Activated naive CD4-positive, alpha-beta T cell treated with anti-CD3 and anti-CD28 coated beads, Interleukin-2, amount 50 U/mL, for 16 hours (primary cell): ENCODE measurements at places on chromosomes 2 and 18.

DNA sequence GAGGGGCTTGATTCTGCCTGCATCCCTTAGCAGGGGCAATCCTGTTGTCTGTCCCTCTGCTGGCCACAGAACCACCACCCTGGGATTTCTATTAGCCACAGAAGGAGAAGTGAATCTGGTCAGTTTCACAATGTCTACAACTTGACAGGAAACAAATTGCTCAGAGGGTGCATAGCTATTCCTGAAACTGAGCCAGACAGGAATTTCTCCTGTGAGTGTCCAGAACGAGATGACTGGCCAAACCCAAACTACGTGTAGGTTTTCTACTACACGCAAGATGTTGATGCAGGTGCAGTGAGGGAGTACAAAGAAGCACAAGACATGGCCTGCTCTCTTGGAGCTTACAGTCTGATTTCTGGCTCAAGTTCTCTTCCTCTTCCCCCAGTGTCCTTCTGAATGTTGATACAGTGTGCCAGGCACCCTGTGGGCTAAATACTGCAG lies 201.9 kb downstream of the CLIP4 start:
- DNase-seq, result no peak

DNA sequence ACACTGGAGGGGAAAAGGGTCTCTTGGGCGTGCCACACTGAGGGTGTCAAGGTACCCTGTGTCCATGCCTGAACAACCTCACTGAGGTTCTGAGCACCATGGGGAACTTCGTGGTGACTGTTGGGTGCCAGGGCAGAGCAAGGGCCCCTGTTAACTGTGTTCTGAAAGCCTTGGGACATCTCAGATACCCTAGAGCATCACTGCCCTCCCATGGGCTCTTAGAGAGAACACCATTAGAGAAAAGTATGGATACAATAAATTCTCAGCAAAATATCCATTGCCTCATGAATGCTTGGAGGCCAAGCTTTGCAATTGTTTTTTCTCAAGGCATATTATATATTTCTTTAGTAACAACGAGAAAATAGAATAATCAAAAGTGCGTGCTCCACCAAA lies 488.5 kb upstream of the NRP2 start:
- no peak for DNase-seq

GRCh38 chr2:171999161-171999560 lies 592 bp upstream of the METAP1D start:
- no peak for DNase-seq

DNA sequence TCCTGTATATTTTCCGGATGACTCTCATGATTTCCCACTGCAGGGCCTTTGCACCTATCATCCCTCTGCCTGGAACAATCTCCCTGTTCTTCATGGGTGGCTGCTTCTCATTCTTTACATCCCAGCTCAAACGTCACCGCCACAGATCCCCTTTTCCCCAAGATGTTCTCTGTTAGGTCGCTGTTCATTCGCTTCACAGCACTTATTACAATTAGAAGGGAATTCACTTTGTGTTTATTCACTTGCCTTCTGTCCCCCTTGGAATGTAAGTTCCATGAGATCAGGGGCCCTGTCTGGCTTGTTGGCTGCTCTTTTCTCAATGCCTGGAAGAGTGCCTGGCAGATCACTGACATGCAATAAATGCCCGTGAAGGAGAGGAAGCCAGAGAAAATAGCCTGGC lies 106.7 kb downstream of the FOXI3 start:
- DNase-seq, result no peak

DNA sequence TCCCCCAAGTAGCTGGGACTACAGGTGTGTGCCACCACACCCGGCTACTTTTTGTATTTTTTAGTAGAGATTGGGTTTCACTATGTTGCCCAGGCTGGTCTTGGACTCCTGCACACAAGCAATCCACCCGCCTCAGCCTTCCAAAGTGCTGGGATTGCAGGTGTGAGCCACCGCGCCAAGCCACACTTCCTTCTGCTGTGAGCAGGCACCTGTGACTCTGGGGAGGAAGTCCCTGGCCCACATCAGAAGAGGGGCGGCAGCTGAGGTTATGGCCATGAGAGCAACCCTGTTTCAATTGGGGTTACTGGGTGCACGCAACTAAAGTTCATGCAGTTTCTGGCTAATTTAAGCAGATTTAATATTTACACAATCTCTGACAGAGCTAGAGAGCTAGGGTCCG lies 91.0 kb downstream of the PLB1 start:
- peak; percentile 39 for DNase-seq

DNA sequence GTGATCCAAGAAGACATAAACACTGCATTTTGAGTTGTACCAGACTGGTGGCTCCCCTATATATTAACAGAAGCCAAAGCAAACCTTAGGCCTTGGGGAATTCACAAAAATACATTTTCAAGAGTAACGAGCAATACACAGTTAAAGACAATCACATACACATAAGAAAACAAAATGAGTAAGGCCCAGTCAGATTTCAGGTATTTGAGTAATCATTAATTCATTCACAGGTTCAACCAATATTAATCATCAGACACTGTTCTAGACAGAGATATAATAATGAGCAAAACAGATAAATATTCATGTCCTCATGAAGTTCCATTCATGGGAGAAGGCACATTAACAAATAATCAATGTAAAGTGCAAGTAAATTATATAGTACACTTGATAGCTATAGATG lies 9.6 kb downstream of the STPG4 start:
- no peak for DNase-seq

DNA sequence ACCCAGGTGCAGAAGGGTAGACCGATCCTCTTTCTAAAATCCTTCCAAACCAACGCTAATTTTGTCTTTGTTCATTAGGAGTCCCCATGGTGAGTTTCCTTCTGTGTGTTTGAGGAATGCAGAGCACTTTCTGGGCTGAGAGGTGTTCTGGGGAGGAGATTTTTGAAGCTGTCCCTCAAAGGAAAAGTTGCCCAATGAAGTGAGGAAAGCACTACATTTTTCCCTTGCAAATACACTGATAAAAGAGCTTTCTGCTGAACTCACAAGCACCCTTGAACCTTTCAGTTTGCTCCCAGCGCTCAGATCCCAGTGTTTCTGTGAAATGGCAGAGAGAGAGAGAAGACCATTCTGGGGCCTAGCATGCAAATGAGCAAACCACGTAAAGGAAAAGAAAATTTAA lies 299.6 kb upstream of the FANCL start:
- DNase-seq, result no peak

GRCh38 chr2:54601339-54601738 lies 122.1 kb upstream of the EML6 start:
- DNase-seq, result no peak

DNA sequence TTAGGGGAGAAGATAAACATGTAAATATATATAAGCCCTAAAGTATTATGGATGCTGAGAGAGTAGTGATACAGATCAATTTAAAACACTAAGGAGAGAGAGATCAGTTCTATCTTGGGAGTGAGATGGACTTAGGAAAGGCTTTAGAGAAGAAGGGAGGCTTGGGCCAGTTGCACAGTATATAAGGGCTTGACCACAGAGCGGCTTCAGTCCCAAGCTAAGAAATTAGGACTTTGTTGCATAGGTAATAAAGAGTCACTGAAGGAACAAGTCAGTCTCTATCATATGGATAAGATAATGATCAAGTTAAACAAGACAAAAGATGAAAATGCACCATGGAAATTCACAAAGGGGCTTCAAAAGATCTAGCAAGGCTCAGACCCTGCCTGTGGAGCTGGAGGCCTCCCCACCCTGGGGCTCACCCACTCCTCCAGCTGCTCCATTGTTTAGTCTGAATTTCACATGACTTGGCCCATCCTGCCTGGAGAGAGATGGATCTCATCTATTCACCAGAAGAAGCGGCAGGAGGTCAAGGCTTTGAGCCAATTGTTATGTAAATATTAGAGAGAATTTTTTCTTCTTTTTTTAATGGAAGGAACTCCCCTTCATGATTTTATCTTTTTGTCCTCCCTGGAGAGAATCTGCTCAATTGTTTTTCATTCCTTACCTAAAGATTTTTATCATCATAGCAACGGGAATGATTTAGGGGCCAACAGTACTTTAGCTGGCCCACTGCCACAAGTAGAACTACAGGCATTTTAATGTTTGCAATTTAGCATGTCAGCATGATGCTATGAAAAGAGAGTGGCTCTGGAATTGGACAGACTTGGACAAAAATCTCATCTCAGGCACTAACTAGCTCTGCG lies 44.0 kb downstream of the GYPC start:
- DNase-seq, result no peak

DNA sequence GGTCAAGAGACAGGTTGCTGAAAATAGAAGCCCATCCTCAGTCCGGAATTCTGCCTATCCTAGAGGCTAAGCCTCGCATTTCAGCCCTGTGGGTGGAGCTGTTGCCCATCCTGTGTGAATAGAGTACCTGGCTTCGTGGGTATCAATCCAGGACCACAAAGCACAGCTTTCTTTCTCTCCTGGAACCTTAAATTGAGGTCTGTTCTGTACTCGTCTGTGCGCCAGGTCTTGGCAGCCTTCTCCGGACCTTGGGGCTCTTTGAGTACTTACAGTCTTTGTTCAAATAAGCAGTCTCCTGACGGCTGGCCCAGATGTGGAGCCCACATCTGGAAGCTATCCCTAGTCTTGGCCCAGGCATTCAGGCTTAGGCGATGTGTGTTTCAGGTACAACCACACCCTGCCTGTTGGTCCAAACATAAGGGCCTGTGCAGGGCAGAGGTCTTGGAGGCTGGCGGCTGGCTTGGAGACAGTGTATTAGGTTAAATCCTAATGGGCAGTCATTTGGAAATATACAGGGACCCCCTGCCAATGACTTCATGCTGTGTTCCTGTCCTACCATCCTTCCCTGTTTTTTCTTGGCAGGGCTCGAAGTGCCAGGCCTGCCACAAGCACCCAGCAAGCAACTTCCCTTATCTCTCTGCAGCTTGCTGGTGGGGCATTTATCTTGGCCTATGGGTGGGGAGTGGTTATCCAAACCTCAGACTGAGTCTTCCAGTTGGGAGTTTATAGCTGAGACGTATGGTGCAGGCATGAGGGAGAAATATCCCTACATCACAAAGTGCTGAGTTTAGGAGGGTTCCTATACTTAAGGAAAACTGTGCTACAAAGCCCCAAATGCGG lies 294.1 kb downstream of the BCL2 start:
- no peak for DNase-seq

DNA sequence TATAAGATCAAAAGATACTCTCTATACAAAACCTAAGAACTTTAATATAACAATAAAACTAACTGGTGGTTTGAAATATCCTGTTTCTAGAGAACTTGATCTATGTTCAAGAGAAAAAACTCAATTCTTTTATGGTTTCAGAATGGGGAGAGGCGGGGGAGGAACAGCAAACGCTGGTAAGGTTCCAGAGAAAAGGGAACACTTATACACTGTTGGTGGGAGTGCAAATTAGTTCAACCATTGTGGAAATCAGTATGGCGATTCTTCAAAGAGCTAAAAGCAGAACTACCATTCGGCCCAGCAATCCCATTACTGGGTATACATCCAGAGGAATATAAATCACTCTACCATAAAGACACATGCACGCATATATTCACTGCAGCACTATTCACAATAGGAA lies 17.2 kb downstream of the FAM98A start:
- DNase-seq, result no peak

GRCh38 chr2:240628507-240628807 lies 3.2 kb downstream of the GPR35 start:
- peak; percentile 2 for DNase-seq

DNA sequence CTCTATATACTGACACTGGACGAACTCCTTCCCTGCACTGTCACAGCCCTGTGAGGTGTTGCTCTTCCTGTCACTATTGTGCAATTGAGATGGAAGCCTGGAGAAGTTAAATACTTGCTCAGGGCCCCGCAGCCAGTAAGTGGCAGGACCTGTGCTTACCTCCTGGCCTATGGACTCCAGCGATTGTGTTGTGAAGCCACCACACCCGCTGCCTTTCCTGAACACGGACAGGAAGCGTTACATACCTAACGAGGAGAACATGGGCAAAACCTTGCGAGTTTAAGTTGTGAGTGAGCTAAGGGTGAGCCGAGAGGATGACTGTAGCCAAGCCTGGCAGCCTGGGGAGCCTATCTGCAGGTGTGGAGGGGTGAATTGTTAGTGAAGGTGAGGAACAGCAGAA lies 26.1 kb downstream of the RAB31 start:
- no peak for DNase-seq
